ENCODE measurements at places on chromosomes 7 and 10.

DNA sequence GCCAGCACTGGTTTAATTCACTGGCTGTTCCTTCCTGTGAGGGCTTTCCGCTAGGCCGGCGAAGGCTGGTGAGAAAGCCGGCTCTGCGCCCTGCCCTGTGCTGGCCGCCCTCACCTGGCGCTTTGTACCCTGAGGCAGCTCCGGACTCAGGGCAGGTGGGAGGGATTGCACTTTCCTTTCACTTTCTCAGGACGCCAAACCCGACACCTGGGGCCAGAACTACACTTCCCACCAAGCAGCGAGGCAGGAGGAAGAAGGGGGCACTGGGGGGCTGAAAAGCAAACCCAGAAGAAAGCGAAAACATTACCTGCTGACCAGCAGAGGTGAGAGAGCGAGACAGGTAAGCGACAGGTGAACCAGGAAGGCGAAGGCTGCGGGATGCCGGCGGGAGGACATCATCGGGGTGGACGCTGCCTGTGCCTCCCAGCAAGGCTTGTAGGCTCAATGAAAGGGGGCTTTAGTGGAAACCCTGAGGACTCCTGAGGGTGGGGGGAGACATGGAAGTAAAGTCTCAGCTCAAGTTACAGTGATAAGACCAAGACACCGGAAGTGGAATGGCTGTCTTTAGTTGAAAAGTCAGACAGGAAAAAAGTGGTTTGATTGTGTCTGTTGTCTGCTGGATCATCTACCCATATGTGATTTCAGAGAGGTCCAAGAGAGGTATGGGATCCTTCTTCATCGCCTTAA is at the start of gene RAB19:
RAB19 (plus strand) TSS at position 181 of the 687 bp plus-strand sequence. CDS start 3,589 bp downstream, outside the sequence.
- peak; percentile 57 for DNase-seq

DNA sequence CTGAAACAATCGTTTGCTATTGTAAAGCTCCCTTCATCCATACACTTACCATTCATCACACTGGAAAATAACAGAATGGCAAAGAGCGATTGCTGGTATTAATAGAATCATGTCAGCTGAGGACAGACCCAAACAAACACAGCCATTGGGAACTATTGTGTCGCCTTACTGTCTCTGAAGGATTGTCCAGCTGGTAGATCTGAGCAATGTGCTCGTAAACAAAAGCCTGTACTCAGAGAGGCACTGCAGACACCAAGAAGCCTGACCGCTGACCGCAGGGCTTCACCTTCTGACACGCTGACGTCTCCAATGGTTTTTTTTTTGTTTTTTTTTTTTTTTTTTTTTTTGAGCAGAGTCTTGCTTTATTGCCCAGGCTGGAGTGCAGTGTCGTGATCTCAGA is 151.0 kb upstream of the FRMD4A start:
- no peak for DNase-seq

GRCh38 chr10:110725801-110726630 is 81.9 kb downstream of the RBM20 start:
- no peak for DNase-seq

DNA sequence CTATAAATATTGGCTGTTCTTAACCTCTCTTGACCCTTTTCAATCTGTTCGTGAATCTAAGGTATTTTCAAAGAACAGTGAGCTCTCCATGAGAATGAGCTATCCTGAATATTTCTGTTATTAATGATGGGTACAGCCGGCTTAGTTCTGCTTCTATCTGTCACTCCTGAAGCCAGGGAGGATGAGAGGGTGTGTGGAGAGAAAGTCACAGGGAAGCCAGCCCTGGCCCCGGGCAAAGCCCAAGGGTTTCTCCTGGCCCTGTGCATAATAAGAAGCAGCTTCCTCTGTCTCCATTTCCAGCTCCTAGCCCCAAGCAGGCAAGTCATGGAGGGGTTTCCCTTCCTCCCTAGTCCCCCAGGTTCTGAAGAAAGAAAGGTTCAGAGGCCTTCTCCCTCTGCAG is 151.1 kb downstream of the KCNMA1 start:
- no peak for DNase-seq

- no peak for DNase-seq
Measured at GRCh38 chr10:60040014-60040662, 133.8 kb upstream of the CCDC6 start.

DNA sequence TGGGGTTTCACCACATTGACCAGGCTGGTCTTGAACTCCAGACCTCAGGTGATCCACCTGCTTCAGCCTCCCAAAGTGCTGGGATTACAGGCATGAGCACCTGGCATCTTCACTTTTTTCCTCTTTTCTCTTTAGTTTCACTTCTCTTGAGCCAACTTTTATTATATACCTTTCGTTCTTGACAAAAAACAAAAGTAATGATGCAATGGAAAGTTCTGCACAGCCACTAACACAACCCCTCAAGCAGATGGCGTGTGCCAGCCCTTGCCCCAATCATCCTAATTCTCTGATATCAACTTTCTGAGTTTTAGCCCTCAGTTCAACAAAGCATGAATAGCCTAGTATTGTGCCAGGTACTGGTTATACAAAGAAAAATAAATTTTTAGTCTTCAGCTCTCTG is 223.6 kb downstream of the CHCHD3 start:
- no peak for DNase-seq

DNA sequence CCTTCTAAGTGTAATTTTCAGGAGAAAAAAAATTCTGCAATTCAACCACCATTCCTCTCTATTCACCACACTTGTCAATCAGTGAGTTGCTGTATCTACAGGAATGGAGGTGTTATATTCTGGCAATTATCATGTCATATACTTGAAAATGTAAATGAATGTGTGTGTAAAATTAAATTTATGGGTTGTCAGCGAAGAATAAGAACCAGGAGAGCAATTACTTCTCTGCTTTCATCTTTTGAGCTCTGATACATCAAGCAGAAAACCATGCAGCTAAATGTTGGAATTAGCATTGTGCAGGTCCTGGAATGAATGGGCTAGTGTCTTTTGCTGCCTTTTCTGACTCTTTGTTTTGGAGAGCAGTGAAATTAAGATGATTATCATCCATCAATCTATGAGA is 207.6 kb downstream of the FOXP2 start:
- no peak for DNase-seq

DNA sequence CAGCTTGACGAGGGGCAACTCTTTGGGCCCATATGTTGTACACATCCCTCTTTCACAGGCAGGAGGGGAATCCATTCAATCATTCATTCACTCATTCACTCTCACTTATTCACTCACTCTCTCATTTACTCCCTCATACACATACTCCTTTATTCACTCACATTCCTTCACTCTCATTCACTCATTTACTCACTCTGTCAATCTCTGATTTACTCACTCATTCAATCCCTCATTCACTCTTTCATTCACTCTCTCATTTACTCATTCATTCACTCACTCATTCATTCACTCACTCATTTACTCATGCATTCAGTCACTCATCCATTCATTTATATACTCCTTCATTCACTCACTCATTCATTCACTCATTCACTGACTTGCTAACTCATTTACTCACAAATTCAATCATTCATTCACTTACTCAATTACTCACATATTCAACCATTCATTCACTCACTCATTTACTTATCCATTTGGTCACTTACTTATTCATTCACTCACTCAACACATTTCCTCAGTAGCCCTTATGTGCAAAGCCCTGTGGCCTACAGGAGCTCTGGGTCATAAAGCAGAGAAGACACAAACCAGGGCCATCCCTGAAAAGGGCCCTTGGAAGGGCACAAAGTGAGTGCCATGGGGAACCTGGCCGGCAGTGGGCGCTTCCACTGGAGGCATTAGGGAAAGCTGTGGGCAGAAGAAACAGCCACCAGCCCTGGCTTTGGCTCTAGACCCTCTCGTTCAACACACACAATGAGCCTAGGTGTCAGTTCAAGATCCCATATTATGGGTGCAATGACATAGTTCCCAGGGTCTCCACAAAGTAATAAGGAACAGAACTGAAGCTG is 26.0 kb downstream of the HIP1 start:
- no peak for DNase-seq

DNA sequence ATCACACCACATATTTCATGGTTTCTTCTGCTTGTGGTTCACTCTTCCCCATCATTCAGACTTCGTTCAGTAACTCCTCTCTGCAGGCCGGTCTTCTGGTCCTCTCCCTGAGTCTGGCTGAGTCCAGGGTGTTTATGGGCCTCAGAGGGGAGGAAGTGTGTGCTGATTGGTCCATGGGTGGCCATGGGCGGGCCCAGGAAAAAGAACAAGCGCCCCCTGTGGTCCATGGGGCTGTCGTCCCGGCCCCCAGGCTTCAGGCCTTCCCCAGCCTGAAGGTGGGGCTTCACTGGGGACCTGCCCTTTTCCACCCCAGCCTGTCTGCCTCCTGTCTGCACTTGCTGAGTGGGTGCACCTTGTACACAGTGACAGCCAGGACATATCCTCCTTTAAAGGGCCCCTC is 123.7 kb downstream of the VIPR2 start:
- no peak for DNase-seq

Measured in activated T-cell treated with anti-CD3 and anti-CD28 coated beads, Interleukin-2, amount 50 U/mL, for 48 hours (primary cell).